Muscle of leg (tissue), 16 donors: ENCODE measurements at places on chromosomes 5 and 9.

GRCh38 chr5:122368510-122369251, 56.6 kb downstream of the SNCAIP start:
- no peaks in the 10 kb centered on the region for H3K27me3 ChIP-seq
- no peaks in the 10 kb centered on the region for H3K4me1 ChIP-seq
- DNase-seq = no peak
- no peak overlapping the region for H3K4me3 ChIP-seq
- no peaks in the 10 kb centered on the region for H3K36me3 ChIP-seq

DNA sequence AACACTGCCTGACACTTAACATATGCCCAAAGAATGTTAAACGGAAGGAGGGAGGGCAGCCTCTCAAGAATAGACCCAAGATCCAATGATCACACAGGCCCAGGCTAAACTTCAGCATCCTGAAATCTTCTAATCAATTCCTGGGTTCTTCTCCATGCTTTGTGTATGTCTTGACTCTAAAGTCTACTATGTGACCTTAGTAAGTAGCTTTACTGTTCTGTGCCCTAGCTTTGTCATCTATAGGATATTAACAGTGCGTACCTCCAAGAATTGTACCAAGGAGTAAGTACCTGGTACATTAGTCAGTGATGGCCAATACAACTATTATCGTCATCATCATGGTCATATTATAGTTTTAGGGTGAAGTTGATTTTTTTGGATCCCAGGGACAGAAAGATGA, 96.6 kb downstream of the SGCD start:
- peaks cover 5% of the 10 kb centered on the region for H3K4me1 ChIP-seq
- DNase-seq = no peak
- no peak overlapping the region for H3K4me3 ChIP-seq
- no peaks in the 10 kb centered on the region for H3K27me3 ChIP-seq
- no peak overlapping the region for H3K27ac ChIP-seq
- H3K36me3 ChIP-seq = no peaks in the 10 kb centered on the region

- peaks cover 8% of the 10 kb centered on the region for H3K4me1 ChIP-seq
- no peaks in the 10 kb centered on the region for H3K27me3 ChIP-seq
- H3K36me3 ChIP-seq = no peaks in the 10 kb centered on the region
Observed at GRCh38 chr5:124728968-124729332, 17.5 kb downstream of the ZNF608 start.

DNA sequence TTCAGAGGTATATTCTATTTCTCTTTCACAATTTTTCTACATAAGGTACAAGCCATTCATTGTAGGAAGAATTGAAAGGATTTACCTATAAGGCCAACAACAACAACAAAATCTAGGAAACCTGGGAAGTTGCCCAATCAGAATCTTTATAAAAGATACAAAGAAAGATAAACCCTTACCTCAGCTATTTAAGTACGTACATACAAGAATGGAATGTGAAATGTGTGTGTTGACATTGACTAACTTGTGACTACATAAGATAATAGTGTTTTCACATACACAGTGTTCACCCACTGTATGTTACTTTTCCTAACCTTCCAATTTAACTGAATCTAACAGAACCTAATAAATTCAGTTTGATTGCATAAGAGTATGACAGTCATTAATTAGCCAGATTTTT, 154.1 kb downstream of the ADAMTS6 start:
- H3K4me1 ChIP-seq = no peaks in the 10 kb centered on the region
- DNase-seq = no peak
- no peak overlapping the region for H3K4me3 ChIP-seq
- no peaks in the 10 kb centered on the region for H3K27me3 ChIP-seq
- no peaks in the 10 kb centered on the region for H3K36me3 ChIP-seq
